ENCODE measurements at places on chromosomes 6 and 20.

- peak; percentile 55 for DNase-seq
Observed at GRCh38 chr6:79947191-79948186, at the start of gene ELOVL4. Gene ELOVL4 (minus strand): TSS chr6:79947553. CDS start chr6:79947279, 274 bp downstream.

DNA sequence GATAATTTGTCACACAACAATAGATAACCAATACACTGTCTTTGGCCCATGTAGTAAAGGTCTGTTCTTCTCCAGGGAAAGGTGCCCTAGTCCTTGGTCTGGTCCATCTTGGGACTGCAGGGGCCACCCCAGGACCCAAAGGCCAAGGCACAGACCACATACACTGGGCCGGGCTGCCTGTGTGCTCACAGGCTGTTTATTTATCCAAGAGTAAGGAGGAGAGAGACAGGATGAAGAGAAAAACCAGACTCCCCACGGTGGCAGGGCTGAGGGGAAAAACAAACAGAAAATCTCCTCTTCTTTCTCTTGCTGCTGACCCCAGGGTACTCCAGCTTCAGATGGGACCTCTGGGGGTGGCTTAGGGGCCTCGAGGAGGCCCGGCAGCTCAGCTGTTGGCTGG is 6.5 kb upstream of the CDK5RAP1 start:
- DNase-seq, result no peak

DNA sequence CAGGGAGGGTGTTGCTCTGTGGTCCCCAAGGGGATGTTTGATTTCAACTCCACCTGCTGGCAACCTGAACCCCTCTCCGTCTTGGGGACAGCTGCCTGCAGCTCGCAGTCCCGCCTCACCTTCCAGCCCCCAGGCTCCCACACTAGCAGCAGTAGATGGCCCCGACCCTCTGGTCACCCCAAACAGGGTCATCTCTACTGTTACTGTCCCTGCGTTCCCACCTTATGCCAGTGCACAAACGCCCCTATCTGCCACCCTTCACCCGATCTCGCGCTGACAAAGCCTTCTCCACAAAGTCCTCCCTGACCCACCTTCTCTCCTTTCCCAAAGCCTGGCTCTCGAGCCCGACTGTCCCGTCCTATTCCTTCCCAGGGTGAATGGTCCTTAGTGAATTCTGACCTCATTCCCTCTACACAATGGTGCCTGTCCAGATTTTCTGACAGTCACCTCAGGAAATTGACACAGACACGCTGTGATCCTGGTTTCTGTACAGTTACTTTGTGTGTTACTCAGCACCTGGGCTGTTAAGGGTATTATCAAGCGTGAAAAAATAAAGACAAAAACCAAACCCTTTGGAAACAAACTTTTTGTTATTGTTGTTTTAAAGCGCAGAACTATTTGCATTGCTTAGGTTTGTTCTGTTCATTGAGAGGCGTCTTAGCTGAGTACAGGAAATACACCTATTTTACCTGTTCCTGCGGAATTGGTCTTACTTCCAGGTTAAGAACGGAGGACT is 728 bp downstream of the FUT9 start:
- DNase-seq, result no peak

- DNase-seq, result no peak
Observed at GRCh38 chr20:52798124-52798523, 174.0 kb upstream of the TSHZ2 start.

DNA sequence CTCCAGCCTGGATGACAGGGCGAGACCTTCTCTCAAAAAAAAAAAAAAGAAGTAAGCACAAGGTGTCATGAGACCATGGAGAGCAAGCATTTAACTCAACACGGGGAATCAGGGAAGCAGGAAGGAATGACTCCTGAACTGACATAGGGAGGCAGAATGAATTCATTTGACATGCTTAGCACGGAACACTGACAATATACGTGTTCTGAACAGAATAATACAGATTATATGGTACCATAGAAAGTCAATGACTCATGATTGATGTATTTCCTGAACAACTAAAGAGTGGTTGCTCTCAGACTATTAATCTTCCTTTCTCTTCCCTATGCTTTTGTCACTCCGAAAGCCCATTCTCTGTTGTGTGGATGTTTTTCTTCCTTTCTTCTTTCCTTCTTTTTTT is 20.7 kb upstream of the ASIP start:
- DNase-seq, result no peak

- no peak for DNase-seq
Observed at GRCh38 chr6:142932889-142933288, 12.1 kb downstream of the HIVEP2 start.

DNA sequence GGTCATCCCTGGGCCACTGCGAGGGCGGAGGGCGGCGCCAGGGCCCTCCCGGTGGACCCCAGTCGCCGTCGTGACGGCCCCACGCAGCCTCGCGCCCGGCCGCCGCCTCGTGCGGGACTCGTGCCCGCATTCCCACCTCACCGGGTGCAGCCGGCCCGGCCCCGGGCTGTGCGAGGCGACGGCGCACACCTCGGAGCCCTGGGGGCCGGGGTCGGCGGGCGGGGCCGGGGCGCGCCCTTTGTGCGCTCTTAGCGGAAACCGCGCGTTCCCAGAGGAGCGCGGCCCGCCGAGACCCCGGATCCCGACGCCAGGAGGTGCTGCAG is 5.5 kb upstream of the DLL1 start:
- DNase-seq, result no peak

DNA sequence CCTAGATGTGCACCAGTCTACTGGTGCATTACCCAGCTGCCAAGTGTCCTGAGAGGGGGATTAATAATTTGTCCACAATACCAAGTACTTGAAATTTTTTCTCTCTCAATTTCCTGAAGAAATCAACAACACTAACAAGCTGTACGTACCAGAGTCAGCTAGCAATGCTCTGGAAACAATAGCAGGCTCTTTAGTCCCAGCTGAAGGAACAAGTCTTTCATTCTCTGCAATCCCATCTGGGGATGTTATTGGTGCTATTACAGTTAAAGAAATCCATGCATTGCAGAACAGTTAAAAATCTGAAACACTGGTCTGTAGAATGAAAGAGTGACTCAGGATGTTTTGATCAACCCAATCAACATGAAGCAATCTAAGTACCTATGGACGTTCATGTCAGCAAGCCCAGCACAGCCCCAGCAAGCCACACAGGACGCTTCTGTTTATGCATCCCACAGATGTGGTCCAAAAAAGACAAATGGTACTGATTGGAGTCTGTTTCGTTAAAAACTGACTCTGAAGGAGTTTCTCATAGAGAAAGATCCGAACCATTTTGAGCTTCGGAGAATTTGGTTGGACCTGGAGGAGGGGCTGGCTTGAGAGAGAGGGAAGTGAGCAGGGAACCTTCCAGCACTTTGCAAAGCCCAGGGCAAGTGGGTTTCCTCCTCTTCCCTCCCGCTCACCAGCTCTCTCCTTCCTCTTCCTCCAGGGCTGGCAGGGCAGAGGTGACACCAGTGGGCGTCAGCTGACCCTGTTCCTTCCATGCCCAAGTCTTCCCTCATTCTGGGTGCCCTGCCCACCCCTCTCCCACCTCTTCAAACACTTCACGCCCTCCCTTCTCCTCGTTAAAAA is 11.9 kb downstream of the PRR18 start:
- no peak for DNase-seq

DNA sequence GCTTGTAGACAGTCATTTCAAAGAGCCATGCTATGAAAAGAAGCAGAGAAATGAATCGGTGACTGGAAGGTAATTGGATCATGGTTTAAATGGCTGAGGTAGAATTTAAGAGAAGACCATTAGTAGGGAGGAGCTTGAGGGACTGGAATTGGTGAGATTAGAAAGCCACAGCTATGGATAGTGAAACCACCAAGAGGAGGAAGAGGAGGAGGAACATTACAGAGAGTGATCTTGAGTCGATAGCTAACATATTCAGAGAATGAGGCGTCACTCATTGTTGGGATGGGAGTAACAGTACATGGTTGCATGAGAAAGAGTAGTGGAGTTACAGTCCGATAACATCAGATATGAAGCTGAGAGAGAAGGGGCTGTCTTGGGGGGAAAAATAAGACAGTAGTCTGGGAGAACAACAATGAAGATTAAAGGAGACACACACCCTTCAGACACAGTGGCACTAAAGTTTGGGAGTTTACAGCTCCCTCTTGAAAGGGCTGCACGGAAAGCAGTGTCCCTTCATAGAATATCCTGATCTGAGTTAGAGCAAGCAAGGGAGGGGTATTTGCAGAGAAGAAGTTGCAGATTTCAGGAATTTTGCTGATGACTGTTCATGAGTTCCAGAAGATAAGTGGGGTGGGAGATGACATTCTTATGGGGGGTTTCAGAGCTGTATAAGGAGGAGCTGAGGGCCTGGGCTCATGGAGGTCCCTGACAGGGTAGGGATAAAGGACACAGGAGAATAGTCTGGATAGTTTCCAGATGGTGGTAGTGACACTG is 15.1 kb upstream of the LAMP5 start:
- DNase-seq, result no peak

DNA sequence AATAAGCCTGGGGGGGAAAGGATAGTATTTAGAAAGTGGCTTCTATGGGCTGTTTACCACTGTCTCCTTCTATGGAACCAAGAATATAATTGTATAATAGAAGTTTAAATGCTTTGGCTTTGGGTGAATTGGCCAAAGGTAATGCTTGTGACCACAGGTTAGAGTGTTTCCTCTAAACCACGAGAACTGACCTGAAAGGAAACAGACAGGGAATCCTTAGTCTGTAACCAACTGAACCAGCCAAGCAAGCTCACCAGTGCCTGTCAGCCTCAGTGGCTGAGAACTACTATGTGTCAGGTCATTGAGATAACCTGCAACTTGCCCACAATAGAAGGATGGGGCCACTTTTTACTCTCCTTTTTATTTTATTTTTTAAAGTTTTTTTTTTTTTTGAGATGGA is 47.9 kb upstream of the TXNDC5 start:
- DNase-seq, result no peak

- no peak for DNase-seq
Observed at GRCh38 chr6:156801712-156802111, 24.5 kb downstream of the ARID1B start.

DNA sequence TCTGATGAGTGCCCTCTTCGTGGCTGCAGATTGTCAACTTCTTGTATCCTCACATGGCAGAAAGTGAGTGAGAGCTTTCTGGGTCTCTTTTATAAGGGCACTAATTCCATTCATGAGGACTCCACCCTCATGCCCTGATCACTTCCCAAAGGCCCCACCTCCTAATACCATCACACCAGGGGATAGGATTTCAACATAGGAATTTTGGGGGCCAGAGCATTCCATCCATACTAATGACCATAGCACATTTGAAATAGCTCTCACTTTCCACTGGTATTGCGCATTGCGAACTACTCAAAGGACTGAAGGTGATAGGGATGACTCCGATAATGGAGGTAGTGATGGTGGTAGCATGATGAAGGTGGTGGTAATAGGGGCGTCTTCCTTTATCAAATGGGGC is 324.3 kb downstream of the PRL start:
- no peak for DNase-seq

- DNase-seq, result no peak
Observed at GRCh38 chr6:15515226-15515625, 147.6 kb downstream of the DTNBP1 start.

GRCh38 chr6:551405-551804 is 105.5 kb downstream of the HUS1B start:
- no peak for DNase-seq

GRCh38 chr6:16742116-16742515 is 19.1 kb downstream of the ATXN1 start:
- DNase-seq, result no peak

- DNase-seq, result no peak
Observed at GRCh38 chr6:8642131-8642530, 206.8 kb upstream of the SLC35B3 start.

DNA sequence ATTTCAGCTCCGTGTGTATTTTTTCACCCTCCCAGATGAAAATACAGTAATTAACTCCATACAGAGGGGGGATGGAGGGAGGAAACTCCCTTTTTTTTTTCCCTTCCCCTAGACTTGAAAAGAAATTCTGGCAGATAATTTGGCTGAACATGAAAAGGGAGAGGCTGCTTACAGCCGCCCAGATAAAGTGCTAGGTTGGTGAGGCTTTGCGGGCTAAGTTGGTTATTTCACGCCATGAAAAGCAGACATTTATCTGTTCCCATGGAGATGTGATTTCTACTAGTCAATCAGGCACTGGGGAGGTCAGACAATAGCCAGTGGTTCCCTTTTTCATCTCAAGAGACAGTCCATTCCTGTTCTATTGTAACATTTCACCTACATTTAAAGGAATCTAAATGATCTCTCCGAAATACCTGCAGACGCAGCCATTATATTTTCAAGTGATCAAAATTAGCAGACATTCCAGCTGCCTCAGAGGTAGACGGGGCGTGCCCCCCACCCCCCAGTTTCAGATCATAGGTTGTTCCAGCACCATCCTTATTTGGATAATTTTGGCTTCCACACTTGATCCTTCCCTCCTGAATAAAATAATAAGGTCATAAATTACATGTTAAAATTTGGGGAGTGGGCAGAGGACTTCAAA is 143.9 kb upstream of the ZNF217 start:
- DNase-seq, result no peak

DNA sequence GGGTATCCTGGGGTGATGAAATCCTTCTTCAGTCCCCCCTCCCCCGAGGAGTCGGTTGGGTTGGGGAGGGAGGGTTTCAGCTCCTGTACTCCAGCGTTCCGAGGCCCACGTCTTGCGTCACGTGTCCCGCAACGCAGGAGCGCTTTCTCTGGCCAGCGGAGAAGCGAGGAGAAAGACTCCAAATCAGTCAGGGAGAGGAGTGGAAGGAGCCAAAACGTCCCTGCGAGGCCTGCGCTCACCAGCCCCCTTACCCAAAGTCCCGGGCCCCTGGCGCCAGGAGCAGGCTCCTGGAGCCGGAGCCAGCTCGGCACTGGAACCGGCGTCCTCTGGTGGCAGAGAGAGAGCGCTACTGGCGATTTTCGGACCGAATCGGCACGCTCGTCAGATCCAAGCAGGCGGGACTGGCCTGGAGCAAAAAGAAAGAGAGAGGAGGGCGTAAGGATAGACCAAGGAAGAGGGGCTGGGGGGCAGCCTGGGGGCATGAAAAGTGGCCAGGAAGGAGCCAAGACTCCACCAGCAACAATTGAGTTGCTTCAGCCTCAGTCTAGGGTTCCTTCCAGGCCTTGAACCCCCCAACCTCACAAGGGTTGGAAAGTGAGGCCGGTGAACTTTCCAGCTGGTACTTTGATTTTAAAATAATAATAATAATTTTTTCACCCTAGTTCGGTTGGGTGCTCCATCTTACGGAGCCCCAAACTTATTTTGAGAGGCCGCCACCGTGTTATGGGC is at the start of gene GNAS:
TSS of gene GNAS (plus strand) at position 174 of the 729 bp plus-strand sequence.
- no peak for DNase-seq
